ENCODE measurements at places on chromosomes 5 and 9.

DNA sequence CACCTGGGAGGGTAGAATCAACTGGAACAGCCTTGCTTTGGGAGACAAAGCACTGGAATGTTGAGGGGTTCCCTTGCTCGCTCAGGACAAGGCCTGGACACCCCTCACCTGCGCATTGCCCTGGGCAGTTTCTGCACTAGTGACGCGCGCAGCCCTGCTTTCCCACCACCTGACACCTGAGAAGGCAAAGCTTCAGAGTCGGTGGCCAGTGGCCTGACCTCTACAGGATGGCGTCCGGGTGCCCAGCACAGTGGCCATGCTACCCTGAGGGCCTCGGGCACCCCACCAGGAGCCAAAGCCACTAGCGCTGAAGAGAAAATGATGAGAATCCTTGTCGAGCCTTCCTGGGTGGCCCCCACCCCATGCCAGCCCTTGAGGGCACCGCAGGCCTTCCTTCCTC is 161.3 kb downstream of the OLFM1 start:
- DNase-seq: no peak

- DNase-seq: no peak
These were observed 489 bp downstream of the CHMP5 start for GRCh38 chr9:33265211-33265865.

GRCh38 chr9:69696802-69697201 is 24.6 kb upstream of the APBA1 start:
- DNase-seq: no peak

DNA sequence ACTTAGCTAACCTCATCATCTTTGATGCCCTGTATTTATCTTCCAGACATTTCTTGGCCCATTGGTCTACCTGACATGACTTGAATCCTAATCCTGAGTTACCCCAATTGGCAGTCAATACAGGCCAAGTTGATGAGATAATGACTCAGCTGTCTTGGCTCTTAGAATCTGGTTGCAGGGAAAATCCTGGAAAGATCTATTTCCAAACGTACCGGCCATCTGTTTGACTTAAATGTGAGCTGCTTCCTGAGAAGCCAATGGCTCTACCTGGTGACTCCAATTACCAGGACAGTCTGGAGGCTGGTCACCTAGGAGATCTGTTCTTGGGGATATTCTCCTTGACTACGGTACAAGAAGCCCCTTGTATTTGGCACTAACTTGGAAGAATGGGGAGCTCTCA is 475.2 kb upstream of the BRINP1 start:
- DNase-seq: no peak

DNA sequence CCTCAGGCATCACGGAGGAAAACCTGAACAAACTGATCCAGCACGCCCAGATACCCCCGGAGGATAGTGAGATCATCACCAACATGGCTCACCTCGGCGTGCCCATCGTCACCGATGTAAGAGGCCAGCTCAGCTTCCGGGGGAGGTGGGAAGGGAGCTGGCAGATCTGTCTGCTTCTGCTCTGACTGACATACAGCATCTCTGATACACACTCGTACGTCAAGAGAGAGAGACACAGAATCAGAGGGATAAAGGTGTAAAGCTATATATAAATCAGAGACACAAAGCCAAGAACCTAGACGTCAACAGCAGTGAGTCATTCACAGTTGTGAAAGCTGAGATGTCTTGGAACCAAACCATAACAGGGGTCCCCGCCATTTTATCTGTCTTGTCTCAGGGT is 30.1 kb upstream of the CFAP157 start:
- no peak for DNase-seq
